Cardiac muscle cell (in vitro differentiated cells and primary cell): ENCODE measurements at places on chromosomes 13 and 19. TPM values are rescaled to one million over a fixed set of nuclear protein-coding genes. Genes with fewer than 3 reads are reported as not detected.
A peak's percentile ranks its signal among the peaks of the same experiment; 100 is the strongest.

Gene TTC9B
- total RNA-seq, result not detected in 2 replicates

Gene KLK8
- not detected in 2 replicates for total RNA-seq

Gene NLRP11
- not detected in 2 replicates for total RNA-seq

Gene CNN1
- 288 and 520 TPM in 2 replicates for total RNA-seq

Gene VSTM2B
- total RNA-seq, result 0.39 TPM in 1 of 2 replicates, not detected in the other

Gene CDC42EP5
- total RNA-seq, result 24.6 and 46.6 TPM in 2 replicates

Gene CYP4F8
- not detected in 2 replicates for total RNA-seq

Gene ZNF415
- total RNA-seq, result 11.9 and 17.0 TPM in 2 replicates

Gene ICAM4
- 21.8 and 23.4 TPM in 2 replicates for total RNA-seq

Gene ZNF600
- total RNA-seq, result 1.6 and 2.0 TPM in 2 replicates

Gene CSNK1G2
- 92.6 and 100 TPM in 2 replicates for total RNA-seq

Gene SCN1B
- total RNA-seq, result 1.2 and 4.2 TPM in 2 replicates

DNA sequence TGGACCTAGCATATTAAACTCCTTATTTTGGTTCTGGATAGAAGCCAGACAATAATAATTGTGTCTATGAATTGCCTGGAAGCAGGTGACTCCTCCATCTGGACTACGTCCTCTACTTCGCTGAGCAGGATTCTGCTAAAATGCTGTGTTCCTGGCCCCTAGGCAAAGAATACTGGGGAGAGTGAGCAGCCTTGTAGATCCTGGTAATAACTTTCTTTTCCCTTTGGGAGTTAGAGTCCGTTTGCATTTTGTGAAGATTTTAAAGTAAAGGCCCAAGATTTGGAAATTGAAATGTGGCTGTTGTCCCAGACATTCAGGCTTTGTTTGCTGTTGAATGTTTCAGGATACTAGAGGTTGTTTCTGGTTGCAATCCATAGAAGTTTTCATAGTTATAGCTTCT is 511.9 kb upstream of the KLF12 start:
- H3K27ac ChIP-seq, result no peak overlapping the region
- peaks cover 19% of the 10 kb centered on the region for H3K4me1 ChIP-seq
- DNase-seq, result no peak
- no peaks in the 10 kb centered on the region for H3K27me3 ChIP-seq
- H3K36me3 ChIP-seq, result no peaks in the 10 kb centered on the region

GRCh38 chr19:12985049-12985776 is 10.1 kb upstream of the NFIX start:
- no peaks in the 10 kb centered on the region for H3K36me3 ChIP-seq
- DNase-seq, result no peak
- H3K4me1 ChIP-seq, result no peaks in the 10 kb centered on the region
- peaks cover 99% of the 10 kb centered on the region for H3K27me3 ChIP-seq

- H3K27me3 ChIP-seq, result no peaks in the 10 kb centered on the region
- H3K4me1 ChIP-seq, result peaks cover 16% of the 10 kb centered on the region
- peak overlapping the region; percentile 84 for H3K4me3 ChIP-seq
- peak overlapping the region; percentile 71 for H3K27ac ChIP-seq
- DNase-seq, result peak; percentile 23
- H3K36me3 ChIP-seq, result peaks cover 18% of the 10 kb centered on the region
Observed at GRCh38 chr19:57558525-57558924, 1.1 kb downstream of the ZNF550 start.

GRCh38 chr13:112444416-112445399 is 68.6 kb downstream of the SPACA7 start:
- H3K4me3 ChIP-seq, result no peak overlapping the region
- H3K27ac ChIP-seq, result no peak overlapping the region
- no peaks in the 10 kb centered on the region for H3K4me1 ChIP-seq
- peaks cover 64% of the 10 kb centered on the region for H3K27me3 ChIP-seq
- DNase-seq, result no peak

- no peaks in the 10 kb centered on the region for H3K27me3 ChIP-seq
- H3K4me1 ChIP-seq, result peaks cover 13% of the 10 kb centered on the region
- no peak overlapping the region for H3K4me3 ChIP-seq
- H3K27ac ChIP-seq, result no peak overlapping the region
- no peaks in the 10 kb centered on the region for H3K36me3 ChIP-seq
Observed at GRCh38 chr13:106101201-106101600, 434.3 kb downstream of the EFNB2 start.

GRCh38 chr19:5993201-5993600 is 15.3 kb upstream of the RANBP3 start:
- H3K27me3 ChIP-seq, result no peaks in the 10 kb centered on the region
- DNase-seq, result no peak
- no peaks in the 10 kb centered on the region for H3K4me1 ChIP-seq
- no peaks in the 10 kb centered on the region for H3K36me3 ChIP-seq
- no peak overlapping the region for H3K4me3 ChIP-seq

DNA sequence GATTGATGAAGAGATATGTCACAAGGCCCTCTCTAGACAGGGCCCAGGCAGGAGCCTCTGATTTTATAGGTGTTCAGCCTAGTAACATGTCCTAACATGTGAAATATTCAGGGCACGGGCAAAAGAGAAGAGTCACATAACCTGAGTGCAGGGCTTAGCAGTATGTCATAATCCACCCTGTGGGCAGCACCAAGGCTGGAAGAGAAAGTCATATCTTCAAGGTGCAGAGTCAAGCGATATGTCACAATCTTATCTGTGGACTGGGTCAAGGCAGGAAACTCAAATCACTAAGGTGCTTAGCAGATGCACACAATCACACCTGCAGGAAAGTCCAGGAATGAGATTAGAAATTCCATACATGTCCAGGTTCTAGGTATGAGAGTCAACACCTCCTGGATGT is 51.5 kb upstream of the ZNF728 start:
- H3K27me3 ChIP-seq, result no peaks in the 10 kb centered on the region
- DNase-seq, result no peak
- no peaks in the 10 kb centered on the region for H3K4me1 ChIP-seq

- H3K27ac ChIP-seq, result no peak overlapping the region
- H3K4me1 ChIP-seq, result no peaks in the 10 kb centered on the region
- H3K36me3 ChIP-seq, result no peaks in the 10 kb centered on the region
- no peaks in the 10 kb centered on the region for H3K27me3 ChIP-seq
- DNase-seq, result no peak
Observed at GRCh38 chr13:85833921-85834320, 34.7 kb upstream of the SLITRK6 start.

GRCh38 chr13:97253581-97254293 is 31.6 kb downstream of the MBNL2 start:
- H3K27me3 ChIP-seq, result no peaks in the 10 kb centered on the region
- H3K4me3 ChIP-seq, result no peak overlapping the region
- DNase-seq, result no peak
- no peaks in the 10 kb centered on the region for H3K4me1 ChIP-seq
- no peak overlapping the region for H3K27ac ChIP-seq

DNA sequence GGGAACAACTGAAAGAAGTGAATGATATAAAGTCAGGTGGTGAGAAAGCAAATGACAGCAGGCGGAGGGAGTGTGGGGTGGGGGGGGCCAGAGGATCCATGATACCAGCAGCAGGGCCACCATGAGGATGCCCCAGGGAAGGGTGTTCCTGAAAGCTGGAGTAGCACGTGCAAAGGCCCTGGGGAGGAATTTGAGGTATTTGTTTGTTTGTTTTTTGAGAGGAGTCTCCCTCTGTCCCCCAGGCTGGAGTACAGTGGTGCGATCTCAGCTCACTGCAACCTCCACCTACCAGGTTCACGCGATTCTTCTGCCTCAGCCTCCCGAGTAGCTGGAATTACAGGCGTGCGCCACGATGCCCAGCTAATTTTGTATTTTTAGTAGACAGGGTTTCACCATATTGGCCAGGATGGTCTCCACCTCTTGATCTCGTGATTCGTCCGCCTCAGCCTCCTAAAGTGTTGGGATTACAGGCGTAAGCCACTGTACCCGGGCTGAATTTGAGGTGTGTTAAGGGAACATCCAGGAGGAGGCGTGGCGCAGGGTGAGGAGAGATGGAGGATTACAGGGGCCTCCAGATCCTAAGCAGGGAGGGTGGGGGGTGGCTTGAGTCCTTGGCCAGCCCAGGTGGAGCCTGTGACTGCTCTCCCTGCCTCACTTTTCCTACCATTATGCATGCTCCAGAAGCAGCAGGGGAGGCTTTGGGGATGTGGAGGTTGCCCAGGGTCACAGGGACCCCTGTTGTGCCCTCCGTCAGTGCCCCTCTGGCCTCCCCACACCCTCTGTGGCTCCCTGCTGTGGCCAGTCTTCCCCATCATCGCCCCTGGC is 12.4 kb upstream of the JUND start:
- no peak overlapping the region for H3K4me3 ChIP-seq
- H3K27ac ChIP-seq, result peak overlapping the region; percentile 94
- no peaks in the 10 kb centered on the region for H3K27me3 ChIP-seq

DNA sequence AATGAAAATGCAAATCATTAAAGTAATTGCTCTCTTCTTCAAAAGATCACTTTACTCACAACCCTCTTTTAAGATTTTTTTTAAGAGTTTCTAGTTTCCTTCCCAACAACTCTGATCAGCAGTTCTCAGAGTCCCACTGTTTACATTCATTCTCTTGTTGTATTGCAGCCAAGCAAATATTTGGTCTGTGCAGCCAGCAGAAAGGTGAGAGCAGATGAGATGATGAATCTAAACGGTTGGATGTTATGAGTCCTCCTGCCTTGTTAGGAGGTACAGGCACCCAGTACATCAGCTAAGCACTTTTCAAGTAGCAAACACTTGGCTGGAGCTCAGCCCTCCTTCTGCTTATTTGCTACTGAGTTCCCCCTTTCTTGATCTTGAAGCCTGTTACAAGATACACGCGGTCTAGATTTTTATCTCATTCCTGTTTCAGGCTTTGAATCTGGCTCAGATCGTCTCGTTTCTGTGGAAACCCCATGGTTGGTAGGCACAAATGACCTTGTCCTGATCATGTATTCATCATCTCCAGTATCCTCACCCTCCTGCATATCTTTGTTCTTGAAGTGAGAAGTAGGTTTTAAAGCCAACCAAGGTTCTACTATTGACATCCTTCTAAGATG is 300.7 kb downstream of the DCT start:
- H3K27ac ChIP-seq, result no peak overlapping the region
- no peak overlapping the region for H3K4me3 ChIP-seq
- H3K36me3 ChIP-seq, result no peaks in the 10 kb centered on the region

- H3K4me3 ChIP-seq, result no peak overlapping the region
- H3K27ac ChIP-seq, result no peak overlapping the region
- H3K36me3 ChIP-seq, result no peaks in the 10 kb centered on the region
Observed at GRCh38 chr13:87208636-87209035, 462.5 kb upstream of the SLITRK5 start.

GRCh38 chr13:101757446-101758039 is 305.1 kb downstream of the ITGBL1 start:
- no peaks in the 10 kb centered on the region for H3K4me1 ChIP-seq
- H3K36me3 ChIP-seq, result no peaks in the 10 kb centered on the region
- H3K27ac ChIP-seq, result no peak overlapping the region
- peak; percentile 19 for DNase-seq
- H3K4me3 ChIP-seq, result no peak overlapping the region

GRCh38 chr19:31532034-31532433 is 182.8 kb upstream of the TSHZ3 start:
- no peak for DNase-seq
- H3K4me1 ChIP-seq, result no peaks in the 10 kb centered on the region
- H3K27ac ChIP-seq, result no peak overlapping the region
- H3K36me3 ChIP-seq, result no peaks in the 10 kb centered on the region
- no peak overlapping the region for H3K4me3 ChIP-seq

DNA sequence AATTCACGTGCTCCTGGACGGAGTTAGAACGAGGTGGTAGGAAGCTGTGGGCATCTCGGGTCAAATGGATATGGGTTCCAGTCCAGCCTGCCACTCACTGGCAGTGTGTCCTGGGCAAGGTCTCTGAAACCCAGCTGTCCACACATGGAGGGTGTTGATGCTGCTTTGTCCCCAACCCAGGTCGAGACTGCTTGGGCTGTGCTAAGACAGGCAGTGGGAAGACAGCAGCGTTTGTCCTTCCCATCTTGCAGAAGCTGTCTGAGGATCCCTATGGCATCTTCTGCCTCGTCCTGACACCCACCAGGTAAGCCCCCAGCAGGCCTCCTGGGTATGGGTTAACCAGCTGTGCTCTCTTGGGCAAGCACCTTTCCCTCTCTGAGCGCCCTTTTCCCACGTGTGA is 885 bp downstream of the DDX49 start:
- peak overlapping the region; percentile 72 for H3K4me3 ChIP-seq
- peaks cover 10% of the 10 kb centered on the region for H3K36me3 ChIP-seq
- no peak overlapping the region for H3K27ac ChIP-seq
- H3K4me1 ChIP-seq, result peaks cover 4% of the 10 kb centered on the region
